ENCODE measurements at places on chromosomes 7 and 10.

GRCh38 chr7:139741789-139742344 is 35.9 kb downstream of the HIPK2 start:
- DNase-seq, result no peak

GRCh38 chr7:15046861-15047260 is 144.3 kb upstream of the DGKB start:
- DNase-seq, result no peak

DNA sequence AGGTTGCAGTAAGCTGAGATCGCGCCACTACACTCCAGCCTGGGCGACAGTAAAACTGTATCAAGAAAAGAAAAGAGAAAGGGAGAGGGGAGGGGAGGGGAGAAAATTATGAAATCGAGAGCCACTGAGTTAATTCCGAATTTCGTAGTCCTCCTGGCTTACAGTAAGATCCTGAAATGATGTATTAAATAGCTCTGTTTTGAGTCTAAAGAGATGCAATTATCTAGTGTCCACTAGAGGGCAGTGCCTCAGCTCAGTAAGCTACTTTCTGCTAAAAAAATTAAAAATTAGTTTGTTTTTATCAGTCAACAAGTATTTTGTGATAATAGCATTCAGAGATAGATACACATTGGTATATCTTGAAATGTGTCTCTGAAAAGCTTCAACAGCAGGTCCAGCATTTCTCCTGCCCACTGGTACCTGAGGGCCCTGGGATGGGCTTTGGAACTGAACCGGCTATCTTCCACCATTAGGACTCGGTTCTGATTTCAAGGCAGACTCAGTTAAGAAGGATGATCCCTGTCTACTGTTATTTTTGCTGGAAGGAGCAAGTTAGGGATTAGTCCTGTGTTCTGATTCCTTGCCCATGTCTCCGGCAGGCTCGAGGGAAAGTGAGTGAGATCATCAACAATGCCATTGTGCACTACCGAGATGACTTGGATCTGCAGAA is 19.5 kb downstream of the TSPAN33 start:
- no peak for DNase-seq

- peak; percentile 15 for DNase-seq
Measured at GRCh38 chr7:128221929-128222403, 19.1 kb upstream of the LEP start.

DNA sequence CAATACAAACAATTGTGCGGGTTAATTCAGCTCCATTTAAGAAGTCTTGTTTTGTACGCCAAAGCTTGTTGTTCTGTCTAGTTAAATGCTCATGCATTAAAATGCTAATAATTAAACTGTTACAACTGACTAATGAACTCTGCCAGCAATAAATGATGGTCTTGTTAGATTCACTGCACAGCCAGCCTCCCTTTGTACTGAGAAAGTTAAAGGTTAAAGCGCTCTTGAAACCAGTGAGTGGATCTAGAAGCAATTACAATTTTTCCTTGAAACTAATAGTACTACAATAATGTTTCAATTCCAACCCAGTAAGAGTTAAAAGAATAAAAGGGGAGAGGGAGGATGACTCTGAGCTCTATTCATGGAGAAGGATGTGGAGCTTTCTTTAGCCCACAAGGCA is 233.0 kb downstream of the EMX2 start:
- no peak for DNase-seq
